OCI-LY7 (cell line): ENCODE measurements at places on chromosomes 11 and 22. TPM values are rescaled to one million over a fixed set of nuclear protein-coding genes. Genes with fewer than 3 reads are reported as not detected.

Gene DCHS1
- total RNA-seq: 0.53 and 0.67 TPM in 2 replicates

DNA sequence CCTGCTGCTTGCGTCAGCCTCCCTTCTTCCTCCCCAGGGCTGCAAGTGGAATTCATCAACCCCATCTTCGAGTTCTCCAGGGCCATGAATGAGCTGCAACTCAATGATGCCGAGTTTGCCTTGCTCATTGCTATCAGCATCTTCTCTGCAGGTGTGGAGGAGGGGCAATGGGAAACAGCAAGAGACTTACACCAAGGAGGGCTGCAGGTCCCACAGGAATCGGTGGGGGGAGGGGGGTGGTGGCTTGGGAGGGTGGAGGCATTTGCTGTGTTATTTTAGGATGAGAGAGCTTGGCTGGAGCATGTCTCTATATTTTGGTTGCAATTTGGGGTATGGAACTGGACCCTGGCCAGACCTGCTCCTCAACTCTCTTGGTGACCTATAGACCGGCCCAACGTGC, 2.1 kb upstream of the MADD start:
- DNase-seq: no peak

- peak; percentile 82 for DNase-seq
Observed at GRCh38 chr22:36301384-36301828, 48.5 kb downstream of the APOL1 start.

DNA sequence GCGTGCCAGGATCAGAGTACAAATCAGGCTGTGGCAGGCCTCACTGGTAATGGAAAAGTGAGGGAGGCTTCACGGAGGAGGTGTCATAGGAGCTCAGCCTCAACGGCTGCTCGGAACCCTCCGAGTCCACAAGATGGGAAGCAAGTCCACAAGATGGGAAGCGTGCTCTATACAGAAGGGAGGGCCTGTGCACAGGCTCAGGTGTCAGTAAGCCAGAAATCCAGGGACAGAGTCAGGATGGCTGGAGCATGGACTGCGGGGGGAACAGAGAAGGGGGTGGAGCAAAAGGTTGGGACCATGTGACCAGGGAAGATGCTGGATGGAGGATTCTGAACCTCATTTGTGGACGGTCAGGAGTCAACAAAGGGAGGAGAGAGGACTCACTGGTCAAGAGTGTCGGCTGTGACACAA, 3.4 kb upstream of the DPP3 start:
- DNase-seq: no peak

- no peak for DNase-seq
Observed at GRCh38 chr11:114102993-114103896, 43.7 kb downstream of the ZBTB16 start.

DNA sequence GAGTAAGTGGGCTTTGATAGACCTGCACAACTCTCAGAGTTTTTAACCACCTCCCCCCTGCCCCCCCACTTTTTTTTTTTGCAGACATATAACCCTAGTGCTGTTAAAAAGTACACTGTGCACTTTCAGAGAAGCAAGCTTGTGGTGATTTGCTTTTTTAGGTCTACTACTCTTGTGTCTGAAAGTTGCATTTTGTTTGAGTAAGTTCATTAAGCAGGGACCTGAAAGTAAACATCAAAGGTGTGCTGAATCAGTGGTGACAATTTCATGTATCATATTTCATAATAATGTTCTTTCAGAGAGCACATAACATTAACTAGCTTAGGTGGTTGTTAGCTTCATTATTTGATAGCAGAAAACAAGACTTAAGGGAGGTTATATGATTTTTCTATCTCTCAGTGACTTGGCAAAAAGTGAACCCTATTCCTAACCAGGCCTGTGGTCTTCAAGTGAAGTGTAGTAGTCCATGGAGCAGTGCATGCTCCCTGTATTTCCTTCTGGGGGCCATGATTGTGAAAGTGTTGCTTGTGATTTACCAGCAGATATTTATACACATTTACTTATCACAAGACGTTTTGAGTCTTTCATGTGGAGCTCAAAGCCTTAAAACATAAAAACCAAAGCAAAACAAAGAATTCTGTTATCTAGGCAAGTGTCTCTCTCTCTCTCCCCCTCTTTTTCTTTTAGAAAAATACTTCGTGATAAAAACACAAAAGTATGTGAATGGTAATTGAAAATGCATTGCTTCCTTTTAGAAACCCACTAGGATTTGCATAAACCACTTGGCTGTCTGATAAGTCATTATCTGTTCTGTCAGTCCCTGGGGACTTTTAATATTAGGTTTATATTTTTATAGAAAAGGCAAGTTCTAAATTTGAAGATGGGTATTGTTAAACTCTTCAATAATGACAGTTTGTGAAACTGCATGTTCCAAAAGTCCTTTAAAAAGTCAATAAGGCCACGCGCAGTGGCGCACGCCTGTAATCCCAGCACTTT, 7.5 kb upstream of the RAG2 start:
- DNase-seq: no peak

DNA sequence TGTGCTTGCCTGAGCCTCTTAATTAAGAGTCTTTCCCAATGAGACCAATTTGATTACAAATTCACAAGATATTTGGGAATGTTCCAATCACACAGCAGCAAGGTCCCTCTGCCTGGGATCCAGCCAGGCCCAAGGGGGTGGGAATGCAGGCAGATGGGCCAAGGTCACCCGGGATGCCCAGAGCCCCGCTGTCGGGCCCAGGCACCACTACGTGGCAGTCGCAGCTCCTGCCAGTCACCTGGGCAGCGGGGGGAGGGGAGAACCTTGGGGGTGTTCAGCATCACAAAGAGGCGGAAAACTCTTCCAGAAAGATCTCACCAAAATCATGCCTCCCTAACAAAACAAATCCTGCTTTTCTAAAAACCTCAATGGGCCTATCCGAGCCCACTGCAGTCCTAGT, 30.9 kb downstream of the PPM1F start:
- DNase-seq: no peak

DNA sequence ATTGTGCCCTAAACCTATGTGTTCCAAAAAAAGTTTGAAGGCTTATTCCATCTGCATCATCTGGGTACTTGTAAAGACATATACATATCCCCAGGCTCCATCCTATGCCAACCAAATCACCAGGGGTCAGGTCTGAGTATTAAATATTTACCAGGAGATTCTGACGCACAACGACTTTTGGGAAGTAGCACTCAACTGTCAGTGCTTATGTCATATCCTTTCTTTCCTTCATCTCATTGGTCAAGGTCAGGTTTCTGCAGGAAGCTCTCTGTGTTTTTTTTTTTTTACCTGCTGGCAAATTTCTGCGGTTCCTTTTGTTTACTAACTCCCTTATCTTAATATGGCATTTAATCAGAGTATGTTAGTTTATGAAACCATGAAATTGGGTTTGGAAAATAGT, 22.5 kb upstream of the CYP2R1 start:
- DNase-seq: no peak

GRCh38 chr22:25377699-25378098, 158.3 kb downstream of the CRYBB2 start:
- no peak for DNase-seq

GRCh38 chr11:99795999-99796398, 775.2 kb downstream of the CNTN5 start:
- DNase-seq: no peak

DNA sequence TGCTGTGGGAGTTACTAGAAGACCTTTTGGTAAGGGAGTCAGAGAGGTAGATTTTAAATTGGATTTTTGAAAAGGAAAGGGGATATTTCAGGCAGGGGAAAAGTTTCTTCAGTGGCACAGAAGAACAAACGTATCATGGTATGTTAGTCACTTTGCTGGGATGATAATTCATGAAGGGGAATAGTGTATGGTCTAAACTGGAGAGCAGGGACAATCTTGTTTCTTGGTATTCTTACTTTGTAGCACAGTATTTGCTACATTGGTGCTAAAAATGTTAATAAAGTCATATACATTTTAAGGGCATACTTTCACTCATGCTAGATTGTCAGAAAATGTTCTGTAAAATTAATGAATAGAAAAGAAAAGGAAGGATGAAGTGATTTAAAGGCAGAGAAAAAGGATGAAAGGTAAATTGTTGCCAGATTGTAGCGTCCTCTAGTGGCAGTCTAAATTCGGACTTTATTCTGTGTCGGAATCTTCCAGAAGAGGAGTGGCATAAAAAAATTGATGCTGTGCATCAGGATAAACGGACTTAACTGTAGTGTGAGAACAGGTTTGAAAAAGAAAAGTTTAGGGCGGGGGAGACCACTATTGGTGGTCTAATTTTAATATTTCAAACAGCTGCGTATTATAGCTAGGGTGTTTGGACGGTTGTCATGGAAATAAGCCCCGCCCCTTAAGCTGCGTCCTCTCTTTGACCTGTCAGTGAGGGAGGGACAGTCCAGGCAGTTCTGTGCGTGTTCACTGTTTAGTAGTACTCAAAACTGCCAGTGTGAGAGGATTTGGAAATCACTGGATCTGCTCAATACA, at the start of gene BCO2:
TSS of gene BCO2 (plus strand) at position 724 of the 810 bp plus-strand sequence. CDS start 90 bp downstream, outside the sequence.
- DNase-seq: peak; percentile 30
